Fibroblast of skin of back (primary cell): ENCODE measurements at places on chromosomes 12 and 14.

DNA sequence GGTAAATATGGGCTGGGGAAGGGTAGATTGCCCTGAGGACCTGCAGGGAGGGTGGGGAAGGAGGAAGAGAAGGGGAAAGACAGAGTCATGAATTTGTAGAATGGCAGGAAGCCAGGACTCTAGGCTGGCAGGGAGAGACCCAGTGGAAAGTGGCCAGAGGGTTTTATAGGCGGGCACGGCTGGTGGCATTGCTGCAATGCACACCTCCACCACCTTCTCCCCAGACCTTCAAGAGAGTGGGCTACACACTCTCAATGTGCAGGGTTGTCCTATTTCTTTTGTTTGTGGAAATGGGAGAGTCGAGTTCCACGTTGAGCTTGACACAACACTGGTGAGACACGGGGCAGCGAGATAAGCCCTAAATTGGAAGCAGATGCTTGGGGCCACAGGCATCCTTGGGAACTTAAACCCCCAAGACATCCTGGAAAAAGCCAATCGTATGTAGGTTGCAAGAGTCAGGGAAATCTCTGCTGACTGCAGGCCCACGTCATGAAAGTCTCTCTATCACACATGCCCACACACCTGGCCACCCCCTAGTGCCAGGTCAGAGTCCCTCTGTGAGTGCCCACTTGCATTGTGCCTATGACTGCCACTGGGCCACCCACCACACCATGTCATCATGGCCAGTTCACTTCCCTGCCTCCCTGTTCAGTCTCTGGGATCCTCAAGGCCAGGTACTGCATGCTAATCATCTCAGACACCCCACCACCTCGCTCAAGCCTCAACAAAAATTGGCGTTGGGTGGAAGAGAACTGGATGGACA, 38.0 kb upstream of the BDKRB2 start:
- DNase-seq = peak; percentile 58

GRCh38 chr12:8890313-8891085, 23.8 kb upstream of the PHC1 start:
- DNase-seq = peak; percentile 47

DNA sequence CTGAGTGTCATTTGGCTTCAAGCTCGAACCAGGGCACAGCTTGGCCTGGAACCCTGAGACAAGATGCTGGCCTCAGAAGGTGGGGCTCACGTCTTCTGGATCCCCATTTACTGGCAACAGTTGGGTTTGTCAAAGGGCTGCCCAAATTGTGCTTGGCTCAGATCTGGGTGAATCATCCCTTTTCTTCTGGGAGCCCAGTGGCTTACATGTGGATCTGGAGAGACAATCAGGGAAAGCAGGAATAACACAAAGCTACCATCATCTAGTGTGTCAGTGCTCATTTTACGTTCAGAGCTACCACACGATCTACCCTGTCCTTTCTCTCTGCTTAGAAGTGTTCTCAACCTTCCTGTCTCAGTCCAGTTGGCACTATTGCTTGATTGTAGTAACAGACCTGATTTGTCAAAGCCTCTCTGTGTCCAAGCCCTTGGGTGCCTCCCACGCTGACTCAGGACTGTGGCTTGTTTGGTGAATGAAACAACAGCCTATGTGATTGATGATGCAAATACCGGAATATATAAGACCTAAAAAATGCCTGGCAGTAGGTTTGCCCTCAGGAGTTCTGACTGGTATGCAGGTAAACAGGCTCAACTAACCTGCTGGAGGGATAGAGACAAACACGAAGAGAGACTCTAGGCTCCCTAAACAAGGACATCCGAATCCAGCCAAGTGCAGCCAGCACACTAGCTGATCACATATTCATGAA, 974.3 kb downstream of the VRK1 start:
- DNase-seq = no peak

GRCh38 chr14:51242545-51243490, 2.8 kb downstream of the TMX1 start:
- no peak for DNase-seq

GRCh38 chr12:128814411-128815261, 9.1 kb downstream of the SLC15A4 start:
- no peak for DNase-seq

GRCh38 chr12:124551268-124552144, 15.9 kb downstream of the NCOR2 start:
- peak; percentile 40 for DNase-seq

DNA sequence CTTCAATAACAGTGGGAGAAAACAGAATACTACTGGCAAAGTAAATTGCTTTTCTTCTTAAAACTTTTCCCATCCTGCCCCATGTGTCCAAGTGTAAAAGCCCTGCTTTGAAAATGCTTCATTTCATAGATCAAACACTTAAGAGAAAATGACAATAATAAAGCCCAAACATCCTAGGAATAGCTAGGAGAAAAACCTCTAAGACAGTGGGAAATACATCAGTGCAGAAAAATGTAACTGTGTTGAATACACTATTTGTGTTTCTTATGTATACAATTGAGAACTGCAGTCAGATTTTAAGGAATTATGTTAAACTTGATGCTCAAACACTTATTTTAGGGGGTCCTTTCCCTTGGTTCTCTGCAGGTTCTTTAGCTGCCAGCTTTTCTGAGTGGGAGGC, 181.1 kb downstream of the MSRB3 start:
- peak; percentile 13 for DNase-seq

GRCh38 chr14:69346710-69347109, 51.4 kb downstream of the ERH start:
- peak; percentile 20 for DNase-seq

DNA sequence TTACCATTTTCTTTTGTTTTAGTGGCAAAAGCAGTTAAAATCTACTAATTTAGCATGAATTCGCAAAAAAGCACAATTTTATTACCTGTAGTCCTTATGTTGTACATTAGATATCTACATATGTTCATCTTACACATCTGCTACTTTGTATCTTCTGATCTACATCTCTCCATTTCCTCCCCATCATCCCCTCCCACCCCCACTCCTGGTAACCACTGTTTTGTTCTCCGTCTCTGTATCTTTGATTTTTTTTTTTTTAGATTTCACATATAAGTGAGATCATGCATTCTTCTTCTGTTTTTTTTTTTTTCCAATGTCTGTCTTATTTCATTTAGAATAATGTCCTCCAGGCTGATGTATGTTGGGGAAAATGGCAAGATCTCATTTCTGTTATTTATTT, 922.7 kb downstream of the VRK1 start:
- DNase-seq = no peak

- no peak for DNase-seq
These were observed 253.4 kb upstream of the LRIG3 start for GRCh38 chr12:59173695-59174094.

DNA sequence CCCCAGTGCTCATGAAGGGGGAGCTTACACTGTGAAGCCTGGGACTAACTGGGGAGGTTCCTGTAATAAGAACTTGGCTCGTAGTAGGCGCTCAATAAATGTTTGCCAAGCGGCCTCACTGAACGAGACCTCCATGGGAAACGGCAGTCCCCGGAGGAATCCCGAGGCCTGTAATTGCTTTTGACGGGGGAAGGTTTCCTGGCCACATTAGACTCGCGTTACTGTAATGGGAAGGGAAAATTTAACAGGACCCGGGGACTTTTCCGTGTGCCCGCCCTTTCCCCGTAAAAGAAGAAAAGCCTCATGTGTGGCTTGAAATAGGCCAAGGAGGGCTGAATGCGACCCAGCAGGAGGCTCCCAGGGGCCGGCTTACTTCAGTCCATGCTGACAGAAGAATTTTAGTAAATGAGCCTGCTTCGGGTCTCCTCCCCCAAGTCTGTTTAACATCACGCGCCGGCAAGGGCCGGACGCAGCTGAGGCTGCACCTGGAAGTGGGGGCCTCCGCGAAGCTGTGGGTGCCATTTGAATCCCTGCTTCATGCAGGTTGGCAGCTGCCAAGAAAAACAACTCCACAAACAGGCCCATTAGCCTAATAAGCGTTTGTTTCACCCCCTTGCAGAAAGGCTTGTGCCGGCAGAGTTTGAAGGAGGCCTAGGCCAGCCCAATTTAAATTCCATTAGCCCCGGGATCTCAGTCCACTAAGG, 39.8 kb upstream of the PWP1 start:
- peak; percentile 13 for DNase-seq
